ENCODE measurements at places on chromosomes 2 and 18.

- DNase-seq, result no peak
Measured at GRCh38 chr2:20615466-20616241, 35.2 kb downstream of the HS1BP3 start.

DNA sequence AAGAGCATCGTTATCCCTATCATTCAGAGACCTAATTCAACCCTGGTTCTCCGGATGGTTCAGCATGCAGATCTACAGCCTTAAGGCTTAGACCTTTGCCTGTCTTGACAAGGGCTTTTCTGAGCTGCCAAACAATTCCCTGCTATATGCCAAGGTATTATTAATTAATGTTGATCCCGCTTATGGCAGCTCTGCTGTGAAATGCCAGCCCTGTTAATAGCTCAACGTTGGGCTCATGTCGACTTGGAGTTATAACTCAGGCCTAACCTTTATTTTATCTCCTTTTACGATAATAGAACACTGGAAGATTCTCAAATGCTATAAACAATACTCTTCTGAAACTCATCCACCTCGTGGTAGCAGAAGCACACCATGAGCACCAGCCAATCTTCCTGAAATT is 188.6 kb downstream of the TMEM247 start:
- DNase-seq, result no peak

DNA sequence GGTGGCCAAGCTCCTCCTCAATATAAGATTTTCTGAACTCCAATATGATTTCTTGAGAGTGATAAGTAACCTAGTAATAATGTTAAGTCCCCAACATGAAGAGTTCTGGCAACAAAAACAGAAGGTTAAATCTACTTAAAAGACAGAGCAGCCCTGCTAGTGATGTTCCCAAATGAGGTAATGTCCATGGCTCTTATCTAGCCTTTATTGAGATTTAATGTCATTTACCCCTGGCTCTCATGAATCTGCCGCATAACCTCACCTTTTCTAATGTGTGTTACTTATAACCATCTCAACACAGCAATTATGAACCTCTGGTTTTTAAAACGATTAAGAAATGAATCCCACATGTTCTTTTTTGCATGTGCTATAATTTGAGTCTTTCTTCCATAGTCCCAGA is 167.5 kb upstream of the ZFP36L2 start:
- no peak for DNase-seq

- DNase-seq, result no peak
Measured at GRCh38 chr18:13550418-13551304, 175.7 kb downstream of the FAM210A start.

DNA sequence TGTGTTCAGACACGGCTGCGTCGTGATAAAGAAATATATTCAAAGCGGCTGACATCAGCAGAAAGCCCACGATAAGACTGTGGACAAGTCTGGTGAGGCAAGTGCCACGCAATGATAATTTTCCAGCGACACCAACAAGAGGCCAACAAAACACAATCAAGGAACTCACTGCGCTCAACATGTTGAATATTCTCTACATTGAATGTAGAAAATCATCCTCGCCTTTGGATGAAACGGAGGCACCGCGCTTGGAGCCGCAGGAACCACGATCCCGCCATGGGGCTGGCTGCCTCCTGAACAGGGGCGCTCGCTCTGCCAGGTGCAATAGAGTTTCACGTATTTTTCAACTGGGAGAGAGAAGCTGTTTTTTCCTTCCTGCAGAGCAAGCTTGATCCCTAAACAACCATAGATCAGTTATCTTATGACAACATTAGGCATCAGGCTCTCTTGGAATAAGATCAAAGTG is 220.3 kb downstream of the ATAD2B start:
- DNase-seq, result no peak

- DNase-seq, result no peak
Measured at GRCh38 chr18:59848002-59848401, 51.8 kb upstream of the PMAIP1 start.

GRCh38 chr18:43590182-43590903 is 313.1 kb upstream of the SYT4 start:
- DNase-seq, result no peak

- no peak for DNase-seq
Measured at GRCh38 chr2:167381349-167381748, 493.1 kb downstream of the XIRP2 start.

GRCh38 chr2:73217160-73217559 is 3.1 kb downstream of the SMYD5 start:
- DNase-seq, result no peak

DNA sequence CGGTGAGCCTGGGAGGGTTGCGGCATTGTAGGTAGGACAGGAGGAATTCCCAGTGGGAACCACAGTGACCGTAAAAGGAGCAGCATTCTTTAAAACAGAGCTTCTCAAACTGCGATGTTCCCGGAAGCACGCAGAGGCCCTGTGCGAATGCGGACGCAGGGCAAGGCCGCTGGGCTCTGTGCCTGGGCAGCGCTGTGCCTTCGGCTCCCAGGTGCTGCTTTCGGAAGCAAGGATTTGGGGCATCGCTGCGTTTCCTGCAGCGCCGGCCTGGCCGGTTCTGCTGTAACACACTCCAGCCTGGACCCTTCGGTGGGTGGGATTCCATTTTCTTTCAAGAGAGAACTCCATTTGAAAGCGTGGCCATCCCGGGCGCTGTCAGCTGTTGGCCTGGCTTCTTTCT is 118.6 kb downstream of the PTGR3 start:
- no peak for DNase-seq

GRCh38 chr18:46502444-46502843 is 154.6 kb downstream of the LOXHD1 start:
- DNase-seq, result no peak

DNA sequence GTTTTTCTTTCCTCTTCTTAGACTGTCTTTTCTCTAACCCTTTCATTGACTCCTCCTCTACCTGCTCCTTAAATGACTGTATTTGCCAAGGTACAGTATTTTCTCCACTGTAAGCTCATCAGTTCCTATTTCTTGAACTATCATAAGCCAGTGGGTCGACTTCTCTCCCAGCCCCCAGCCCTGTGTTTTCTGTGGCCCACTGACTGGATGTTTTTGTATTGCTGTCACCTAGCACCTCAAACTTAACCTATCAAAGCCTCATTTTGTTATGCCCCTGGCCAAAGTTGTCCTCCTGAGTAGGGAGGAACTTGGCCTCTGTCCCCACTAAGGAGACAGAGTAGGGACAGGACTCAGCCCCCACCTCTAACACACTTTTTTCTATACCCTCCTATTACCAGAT is 65.4 kb upstream of the CABLES1 start:
- DNase-seq, result no peak

DNA sequence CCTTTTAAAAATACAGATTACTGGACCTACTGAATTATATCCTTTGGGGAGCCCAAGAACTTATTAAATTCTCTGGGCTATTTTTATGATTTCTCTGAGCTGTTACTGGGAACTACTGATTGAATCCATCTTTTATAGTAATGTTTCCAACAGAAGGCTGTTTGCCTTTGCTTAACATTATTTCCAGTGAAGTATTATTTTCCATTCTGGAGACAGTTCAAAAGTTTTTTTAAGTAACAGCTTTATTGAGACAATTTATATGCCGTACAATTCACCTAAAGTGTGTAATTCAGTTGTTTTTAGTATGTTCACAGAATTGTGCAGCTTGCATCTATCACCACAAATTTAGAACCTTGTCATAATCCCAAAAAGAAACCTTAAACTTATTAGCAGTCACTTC is 100.6 kb downstream of the BABAM2 start:
- no peak for DNase-seq

DNA sequence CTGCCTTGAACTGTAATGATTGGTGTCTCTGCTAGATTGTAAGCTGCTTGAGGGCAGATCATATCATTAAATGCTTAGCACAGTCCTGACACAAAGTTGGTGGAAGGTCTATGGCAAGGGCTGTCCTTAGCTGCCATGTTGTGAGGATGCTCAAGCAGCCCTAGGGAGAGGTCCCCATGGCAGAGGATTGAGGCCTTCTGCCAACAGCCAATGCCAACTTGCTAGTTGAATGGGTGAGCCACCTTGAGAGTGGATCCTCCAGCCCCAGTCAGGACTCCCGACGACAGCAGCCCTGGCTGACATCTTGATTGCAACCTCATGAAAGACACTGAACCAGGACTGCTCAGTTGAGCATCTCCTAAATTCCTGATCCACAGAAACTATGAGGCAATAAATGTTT is 115.3 kb upstream of the SMAD2 start:
- no peak for DNase-seq

DNA sequence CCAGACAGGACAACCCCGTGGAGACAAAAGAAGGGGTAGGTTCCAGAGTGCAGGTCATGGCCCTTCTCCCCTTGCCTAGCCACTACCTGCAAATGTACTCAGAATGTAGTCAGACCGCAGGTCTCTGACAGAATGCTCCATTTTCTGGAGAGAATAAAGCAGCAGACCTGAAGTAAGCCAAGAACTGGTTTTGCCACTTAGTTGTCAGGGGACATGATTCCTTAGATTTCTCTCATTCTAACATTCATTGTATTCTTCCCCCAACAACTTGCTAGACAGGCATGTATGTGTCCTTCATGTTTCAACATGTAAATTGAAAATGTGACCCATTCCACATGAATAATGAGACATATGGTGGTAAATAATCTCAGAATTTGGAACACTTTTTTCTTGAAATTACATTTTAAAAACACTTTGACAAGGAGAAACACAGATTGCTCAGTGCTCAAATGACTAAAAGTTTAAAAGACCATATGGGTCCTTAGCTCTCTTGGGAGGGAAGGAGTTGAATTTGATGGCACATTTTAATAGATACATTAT is 142.4 kb downstream of the CCBE1 start:
- no peak for DNase-seq

- DNase-seq, result no peak
Measured at GRCh38 chr2:42848726-42849290, 56.4 kb upstream of the HAAO start.

DNA sequence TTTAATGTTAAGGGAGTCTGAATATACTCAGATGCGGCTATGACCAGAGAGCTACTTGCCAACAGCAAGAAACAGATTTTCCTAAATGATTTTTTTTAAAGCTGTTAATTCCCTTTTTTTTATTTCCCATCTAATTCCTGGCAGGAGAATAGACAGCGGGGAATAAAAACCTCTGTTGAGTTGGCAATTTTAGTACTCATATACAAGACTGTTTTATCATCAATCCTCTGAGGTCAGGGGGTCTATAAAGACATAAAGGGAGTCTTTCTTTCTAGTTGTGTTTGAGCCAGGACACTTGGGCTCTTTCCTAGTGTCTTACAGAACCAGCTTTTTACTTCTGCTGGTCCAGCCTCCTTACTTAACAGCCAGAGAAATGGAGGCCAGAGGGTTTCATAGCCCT is 29.4 kb downstream of the MAIP1 start:
- no peak for DNase-seq

DNA sequence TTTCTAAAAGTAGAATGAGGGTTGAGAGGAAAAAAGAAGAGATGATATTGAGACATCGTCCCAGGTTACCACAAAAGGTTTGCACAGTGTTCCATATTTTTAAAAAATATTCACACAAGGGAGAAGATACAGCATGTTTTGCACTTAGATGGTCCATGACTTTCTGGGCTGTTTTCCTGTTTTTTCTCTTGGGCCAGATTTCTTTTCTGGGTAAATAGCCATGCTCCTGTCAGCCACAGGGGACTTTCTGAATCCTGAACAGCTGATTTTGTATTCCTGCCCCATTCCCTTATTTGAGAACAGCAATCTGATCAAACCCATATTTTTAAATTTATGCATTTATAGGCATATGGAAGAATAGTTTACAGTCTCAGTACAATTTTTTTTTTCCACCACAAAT is 185.9 kb upstream of the NRP2 start:
- no peak for DNase-seq

- DNase-seq, result no peak
Measured at GRCh38 chr2:56816666-56817065, 632.9 kb downstream of the CCDC85A start.

DNA sequence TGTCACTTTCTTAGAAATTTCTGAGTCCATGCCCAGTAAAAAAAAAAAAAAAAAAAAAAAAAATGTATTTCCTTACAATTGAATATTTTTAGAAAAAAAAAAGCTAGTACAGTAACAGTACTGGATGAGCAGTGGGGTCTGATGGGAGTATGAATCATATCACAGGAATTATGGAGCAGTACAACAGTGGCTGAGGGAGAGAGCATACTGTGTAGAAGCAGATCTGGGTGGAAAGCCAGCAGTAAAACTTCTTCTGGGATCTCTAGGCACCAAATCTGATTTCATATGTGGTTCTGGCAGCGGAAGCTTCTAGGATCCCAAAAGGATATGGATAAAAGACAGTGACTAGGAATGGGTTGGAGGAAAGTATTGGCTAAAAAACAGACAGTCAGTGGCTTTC is 414.9 kb upstream of the FSHR start:
- DNase-seq, result no peak

DNA sequence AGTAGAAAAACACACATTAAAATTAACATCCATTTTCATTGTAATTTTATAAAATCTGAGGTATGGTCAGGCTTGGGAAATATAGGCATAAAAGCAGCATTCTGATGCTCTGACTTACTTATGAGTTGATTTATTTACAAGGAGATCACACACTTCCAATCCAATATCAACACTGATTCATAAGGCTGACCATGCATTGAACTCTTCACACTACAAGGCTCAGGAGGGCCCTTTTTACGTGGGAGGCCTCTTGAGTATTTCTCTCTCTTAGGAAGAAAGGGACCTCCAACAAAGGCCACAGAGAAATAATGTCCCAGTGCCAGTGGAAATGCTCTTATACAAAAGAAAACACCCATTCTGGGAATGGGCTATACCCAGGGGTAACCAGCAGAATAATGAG is 222.8 kb downstream of the NAPG start:
- no peak for DNase-seq

GRCh38 chr2:77579076-77579769 is 57.0 kb upstream of the LRRTM4 start:
- no peak for DNase-seq

Measured in CD4-positive, alpha-beta T cell treated with Interleukin-15 for 4 hours (primary cell).